Neural crest cell (in vitro differentiated cells): ENCODE measurements at places on chromosomes 2 and 18. TPM values are rescaled to one million over a fixed set of nuclear protein-coding genes. Genes with fewer than 3 reads are reported as not detected.

Gene TMEFF2
- total RNA-seq = 1.8 and 2.9 TPM in 2 replicates

Gene REEP1
- total RNA-seq = 12.0 and 12.3 TPM in 2 replicates

Gene MALL
- total RNA-seq = 0.79 and 1.1 TPM in 2 replicates

Gene IL1A
- total RNA-seq = not detected in 2 replicates

Gene SLC39A6
- 101 TPM in 2 replicates for total RNA-seq

Gene MYCN
- total RNA-seq = 144 and 149 TPM in 2 replicates

Gene PSD4
- 2.4 and 2.9 TPM in 2 replicates for total RNA-seq

Gene CHST9
- 0.49 and 0.64 TPM in 2 replicates for total RNA-seq

Gene EIF5B
- 49.0 and 50.5 TPM in 2 replicates for total RNA-seq

Gene PSMA8
- total RNA-seq = not detected in 2 replicates

Gene DNER
- 4.0 and 4.1 TPM in 2 replicates for total RNA-seq

Gene RNMT
- 35.8 and 40.4 TPM in 2 replicates for total RNA-seq

Gene VIL1
- not detected in 2 replicates for total RNA-seq

Gene ESPNL
- 0.16 and 0.40 TPM in 2 replicates for total RNA-seq

Gene GKN1
- not detected in 2 replicates for total RNA-seq

Gene RAB6D
- 0.42 and 0.52 TPM in 2 replicates for total RNA-seq

Gene TMEM169
- total RNA-seq = 29.7 and 34.8 TPM in 2 replicates

Gene CFAP210
- total RNA-seq = 1.0 and 2.3 TPM in 2 replicates

Gene TRAPPC8
- total RNA-seq = 27.7 and 31.2 TPM in 2 replicates

Gene SAG
- total RNA-seq = not detected in 2 replicates

Gene MATN3
- total RNA-seq = 1.3 and 1.9 TPM in 2 replicates

Gene PID1
- total RNA-seq = 0.34 and 0.91 TPM in 2 replicates

Gene ACOXL
- total RNA-seq = not detected in 2 replicates

Gene STARD6
- total RNA-seq = 0.35 TPM in 1 of 2 replicates, not detected in the other

Gene ZNF385B
- total RNA-seq = 2.1 and 3.4 TPM in 2 replicates

Gene BIN1
- 67.7 and 69.9 TPM in 2 replicates for total RNA-seq

Gene DCC
- total RNA-seq = 10.1 and 11.3 TPM in 2 replicates

Gene CGREF1
- total RNA-seq = 1.3 and 2.1 TPM in 2 replicates

Gene TCF23
- not detected in 2 replicates for total RNA-seq

Gene IL36G
- not detected in 2 replicates for total RNA-seq
